ENCODE measurements at places on chromosomes 4 and X.

- no peak for DNase-seq
These were observed 284.1 kb downstream of the EVC2 start for GRCh38 chr4:5424211-5424610.

DNA sequence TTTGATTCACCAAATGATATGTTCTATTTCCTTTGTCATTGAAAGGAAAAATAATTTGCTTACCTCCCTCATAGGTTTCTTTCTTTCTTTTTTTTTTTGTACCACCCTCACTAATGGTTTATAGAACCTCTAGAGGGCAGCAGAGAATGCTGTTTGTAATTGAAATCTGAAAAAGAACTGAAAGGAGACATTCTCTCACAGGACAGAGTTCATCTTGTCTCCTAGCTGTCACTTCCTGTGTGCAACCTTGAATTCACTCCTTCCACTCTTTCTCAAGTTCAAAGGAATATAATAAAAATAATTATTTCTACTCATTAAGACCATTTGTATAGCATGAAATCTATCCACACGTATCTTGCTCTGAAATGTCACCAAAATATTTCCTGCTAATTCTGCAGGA lies 51.0 kb downstream of the GUCY1B1 start:
- no peak for DNase-seq

GRCh38 chrX:149909324-149910177 lies 19.8 kb upstream of the HSFX4 start:
- DNase-seq, result no peak

GRCh38 chr4:38153387-38153760 lies 193.2 kb downstream of the PTTG2 start:
- DNase-seq, result no peak

DNA sequence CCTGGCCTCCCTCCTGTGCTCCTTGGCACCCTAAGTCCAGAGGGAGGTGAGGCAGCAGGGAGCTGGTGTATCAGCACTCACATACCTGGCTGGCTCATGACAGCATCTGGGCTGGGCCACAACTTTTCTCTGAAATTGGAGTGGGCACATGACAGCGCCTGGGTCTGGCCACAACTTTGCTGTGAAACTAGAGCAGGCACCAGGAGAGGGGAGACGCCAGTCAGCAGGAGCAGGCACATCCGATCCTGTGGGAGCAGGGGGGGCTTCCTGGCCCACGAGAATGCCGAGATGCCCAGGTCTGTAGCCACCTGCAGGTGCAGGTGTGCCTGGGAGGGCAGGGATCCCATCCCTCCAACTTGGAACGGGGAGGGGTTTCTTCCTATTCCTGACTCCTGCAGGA lies 69.7 kb upstream of the PPP3CA start:
- no peak for DNase-seq

DNA sequence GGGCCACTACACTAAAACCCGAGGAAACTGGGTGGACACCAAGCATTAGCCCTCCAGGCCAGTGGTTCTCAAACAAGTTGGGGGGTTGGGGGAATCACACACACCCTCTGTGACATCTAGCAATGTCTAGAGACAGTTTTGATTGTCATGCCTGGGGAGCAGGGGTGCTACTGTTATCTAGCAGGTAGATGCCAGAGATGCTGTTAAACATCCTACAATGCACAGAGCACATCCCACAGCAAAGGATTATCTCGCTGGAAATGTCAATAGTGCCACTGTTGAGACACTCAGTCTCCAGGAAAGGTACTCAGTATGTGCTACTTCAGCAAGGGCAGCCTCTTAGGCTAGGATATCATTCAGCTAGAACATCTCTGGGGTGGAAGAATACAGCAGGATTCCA lies 1.3 kb downstream of the SMC1A start:
- DNase-seq, result no peak

GRCh38 chr4:101292901-101293300 lies 54.4 kb downstream of the PPP3CA start:
- no peak for DNase-seq

- DNase-seq, result no peak
These were observed 62.4 kb upstream of the WDFY3 start for GRCh38 chr4:85028910-85029309.

GRCh38 chrX:11080741-11081305 lies 30.3 kb upstream of the HCCS start:
- DNase-seq, result no peak

DNA sequence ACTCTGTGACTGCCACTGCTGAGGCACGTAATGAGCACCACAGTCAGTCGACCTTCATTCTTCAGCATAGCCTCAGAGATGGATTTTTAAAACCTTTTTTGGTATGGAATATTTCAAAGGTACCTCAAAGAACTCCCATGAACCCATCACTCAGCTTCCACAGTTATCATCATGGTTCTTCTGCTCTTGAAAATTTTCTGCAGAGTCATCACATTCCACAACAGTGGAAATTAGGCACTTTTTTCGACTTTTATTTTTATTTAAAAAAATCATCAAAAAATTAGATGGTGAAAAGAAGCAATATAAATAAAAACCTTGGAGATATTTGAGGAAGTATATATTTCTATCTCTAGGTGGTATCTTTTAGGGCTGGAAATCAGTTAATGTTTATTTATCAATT lies 37.5 kb downstream of the TBC1D19 start:
- DNase-seq, result no peak

GRCh38 chr4:22324422-22324821 lies 191.4 kb downstream of the ADGRA3 start:
- DNase-seq, result no peak

DNA sequence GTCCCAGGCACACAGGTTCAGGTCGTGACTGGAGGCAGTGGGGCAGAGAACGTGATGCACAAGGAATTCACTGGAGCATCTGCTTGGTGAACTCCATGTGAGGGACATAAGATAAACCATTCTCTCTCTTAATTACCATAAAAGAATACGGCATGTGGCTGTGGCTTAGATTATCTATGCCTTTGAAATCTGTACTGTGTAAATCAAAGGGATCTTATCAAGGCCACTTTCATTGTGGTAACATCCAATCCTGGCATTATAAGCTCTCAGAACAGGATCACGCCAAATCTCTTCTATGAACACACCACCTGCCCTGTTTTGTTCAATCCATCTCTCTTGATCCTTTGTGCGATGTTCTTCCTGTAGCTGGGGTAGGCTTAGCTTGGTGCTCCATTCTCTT lies 192.3 kb downstream of the SPATA18 start:
- no peak for DNase-seq

DNA sequence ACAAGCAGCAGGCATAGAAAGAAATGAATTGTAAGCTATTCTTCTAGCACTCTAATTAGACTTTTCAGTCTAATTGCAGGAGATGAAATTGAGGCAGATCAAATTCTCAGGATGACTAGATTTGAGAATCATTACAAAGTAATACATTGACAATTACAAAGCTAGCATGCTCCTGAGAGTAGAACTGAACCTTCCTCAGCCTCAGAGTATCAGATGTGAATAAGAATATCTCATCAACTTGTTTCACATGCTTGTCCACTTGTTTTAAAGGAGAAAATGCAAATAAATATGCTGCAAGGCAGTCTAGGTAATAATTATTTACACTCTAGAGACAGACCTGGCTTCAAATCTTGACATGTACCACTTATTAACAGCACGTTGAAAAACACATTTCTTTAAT lies 491.0 kb upstream of the MAGEB2 start:
- no peak for DNase-seq

- no peak for DNase-seq
These were observed 6.2 kb upstream of the ARHGAP10 start for GRCh38 chr4:147725673-147726072.

DNA sequence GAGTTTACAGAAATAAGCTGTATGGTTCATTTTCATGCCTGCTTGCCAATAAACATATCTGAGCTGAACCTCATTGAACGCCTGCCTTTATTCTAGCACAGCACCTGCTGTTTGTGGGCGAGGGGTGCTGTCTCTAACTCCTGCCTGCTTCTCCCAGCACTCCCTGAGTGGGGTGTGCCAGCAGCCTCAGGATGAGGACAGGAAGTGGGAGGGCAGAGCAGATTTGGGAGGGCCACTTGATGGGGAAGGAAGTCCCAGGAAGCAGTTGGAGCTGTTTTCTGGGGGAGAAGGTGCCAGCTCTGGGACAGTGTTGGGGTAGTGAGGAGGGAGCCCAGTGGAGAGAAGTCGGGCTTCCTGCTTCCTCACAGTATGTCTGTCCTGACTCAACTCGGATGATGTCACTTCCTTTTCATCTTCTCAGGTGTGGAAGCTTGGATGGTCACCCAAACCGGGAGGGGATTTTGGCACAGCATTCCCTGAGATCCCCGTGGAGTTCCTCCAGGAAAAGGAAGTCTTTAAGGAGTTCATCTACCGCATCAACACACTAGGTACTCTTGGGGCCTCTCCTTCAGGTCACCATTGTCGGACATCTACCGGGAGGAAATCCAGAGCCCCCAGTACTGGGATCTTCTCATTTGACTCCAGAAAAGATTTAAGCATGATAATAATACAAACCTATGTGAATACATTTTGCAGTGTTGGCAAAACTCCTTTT lies 29.0 kb upstream of the MSANTD1 start:
- no peak for DNase-seq

- DNase-seq, result no peak
These were observed 55.3 kb downstream of the TECRL start for GRCh38 chr4:64353904-64354303.

GRCh38 chrX:9948406-9948805 lies 18.8 kb upstream of the CLDN34 start:
- no peak for DNase-seq

- DNase-seq, result no peak
These were observed 123.2 kb upstream of the TRIM2 start for GRCh38 chr4:153081006-153081580.

- DNase-seq, result no peak
These were observed 234.7 kb downstream of the LDB2 start for GRCh38 chr4:16663732-16664131.

- DNase-seq, result no peak
These were observed 57.3 kb upstream of the TCEAL2 start for GRCh38 chrX:102067966-102068723.

- no peak for DNase-seq
These were observed 74.1 kb downstream of the TAB3 start for GRCh38 chrX:30814978-30815377.

GRCh38 chr4:113433116-113433515 lies 328.4 kb downstream of the CAMK2D start:
- DNase-seq, result no peak

DNA sequence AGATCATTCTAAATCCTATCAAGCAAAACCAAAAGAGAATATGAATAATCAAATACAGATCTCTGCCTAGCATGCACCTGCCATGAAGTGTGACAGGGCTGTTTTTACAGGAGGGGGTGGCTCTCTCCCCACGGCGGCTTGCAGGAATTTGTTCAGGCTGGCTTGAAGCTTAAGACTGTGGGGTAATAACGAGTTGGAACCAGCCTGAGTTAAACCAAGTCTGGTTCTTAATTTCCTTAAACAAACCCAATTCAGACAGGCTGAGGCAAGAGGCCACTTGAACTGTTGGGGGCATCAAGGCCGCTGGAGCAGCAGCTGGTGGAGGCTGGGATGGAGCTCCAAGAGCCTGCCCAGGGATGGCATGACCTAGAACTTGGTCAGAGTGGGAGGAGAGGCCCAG lies 45.1 kb upstream of the LGI2 start:
- no peak for DNase-seq

- DNase-seq, result no peak
These were observed 11.2 kb upstream of the CXCR3 start for GRCh38 chrX:71629467-71629866.

- no peak for DNase-seq
These were observed 67.4 kb upstream of the ARHGAP24 start for GRCh38 chr4:85407546-85407945.

DNA sequence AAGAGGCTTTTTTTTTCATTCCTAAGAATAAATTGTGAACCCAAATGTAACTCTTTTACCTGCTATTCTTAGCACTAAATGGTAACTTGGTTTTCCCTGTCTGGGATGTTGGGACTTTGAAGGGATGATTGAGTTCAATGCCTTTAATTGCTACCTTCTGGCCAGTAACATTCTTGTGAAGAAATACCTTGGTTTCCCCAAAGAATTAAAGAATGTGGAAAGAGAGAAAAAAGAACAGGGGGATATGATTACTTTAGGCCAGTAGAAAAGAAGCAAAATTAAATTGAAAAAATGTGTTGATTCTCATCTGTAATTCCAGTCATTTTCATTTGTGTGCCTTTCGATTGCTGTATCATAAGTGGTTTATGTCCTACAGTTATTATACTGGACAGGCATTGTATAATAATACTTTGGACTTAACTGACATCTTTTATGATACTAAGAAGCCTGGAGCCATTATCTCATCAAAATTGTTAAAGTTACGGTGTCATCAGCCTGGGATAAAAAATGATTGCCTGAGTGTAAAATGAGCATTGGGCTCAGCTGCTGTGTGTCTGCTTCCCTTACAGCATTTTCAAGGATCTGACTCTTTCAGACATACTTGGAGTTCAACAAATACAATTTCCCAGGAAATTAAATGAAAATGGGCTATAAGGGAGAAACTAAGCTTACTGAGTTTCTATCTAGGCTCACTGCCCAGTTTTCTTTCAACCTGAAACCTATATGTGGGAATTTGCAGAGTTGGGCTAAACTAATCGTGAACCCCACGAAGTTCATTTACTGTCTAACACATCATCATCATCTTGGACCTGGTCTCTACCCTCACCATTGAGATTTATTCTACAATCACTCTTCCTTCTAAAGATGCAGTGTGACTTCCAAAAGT lies 146.3 kb downstream of the SHROOM3 start:
- DNase-seq, result no peak

DNA sequence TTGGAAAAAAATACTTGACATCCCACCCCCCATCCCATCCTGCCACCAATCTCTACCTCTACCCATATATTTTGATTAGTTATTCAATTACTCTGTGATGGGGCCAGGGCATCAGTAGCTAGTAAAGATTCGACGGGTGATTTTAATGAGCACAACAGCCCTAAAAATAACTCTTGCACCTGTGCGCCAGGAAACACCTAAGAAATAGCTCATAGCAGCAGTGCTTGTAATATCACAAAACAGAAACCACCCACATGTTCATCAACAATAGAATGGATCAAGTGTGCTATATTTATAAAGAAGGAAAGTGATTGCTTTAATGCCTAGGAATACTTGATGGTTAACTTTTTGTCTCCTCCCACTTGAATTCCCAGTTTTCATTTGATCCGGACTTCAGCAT lies 225.6 kb upstream of the LCORL start:
- no peak for DNase-seq

DNA sequence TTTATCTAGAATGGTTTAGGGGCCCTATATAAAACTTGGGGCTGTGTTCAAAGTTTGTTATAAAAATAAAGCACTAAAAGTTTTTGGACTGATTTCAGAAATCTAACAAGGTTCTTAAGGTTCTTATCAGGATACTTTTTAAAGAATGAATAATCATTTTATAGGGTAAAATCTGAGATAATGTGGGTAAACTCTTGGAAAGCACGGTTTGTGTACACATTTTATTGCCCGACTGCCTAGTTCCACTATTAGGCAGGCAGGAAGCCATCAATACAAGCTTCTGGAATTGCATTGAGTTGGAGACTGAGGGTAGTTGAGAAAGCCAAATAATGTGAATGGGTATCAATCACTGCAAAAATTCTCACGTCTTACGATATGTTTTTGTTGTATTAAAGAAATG lies 331.0 kb upstream of the PITX2 start:
- no peak for DNase-seq

Measured in activated T-helper 1 cell treated with anti-CD3 and anti-CD28 coated beads, Interleukin-2, amount 50 U/mL, for 16 hours (primary cell).